ENCODE measurements at places on chromosomes 11 and 22. TPM values are rescaled to one million over a fixed set of nuclear protein-coding genes. Genes with fewer than 3 reads are reported as not detected.

Gene LYVE1
- 218 TPM for polyA plus RNA-seq

Gene MN1
- 2.2 TPM for polyA plus RNA-seq

Gene CCDC116
- 1.5 TPM for polyA plus RNA-seq

Gene TECTA
- polyA plus RNA-seq: 1.9 TPM

Gene AQP11
- polyA plus RNA-seq: 3.5 TPM

Gene OR52N4
- polyA plus RNA-seq: not detected

Gene INS
- polyA plus RNA-seq: not detected
